ENCODE measurements at places on chromosomes 1 and 21.

GRCh38 chr1:59043796-59044195 lies 253.1 kb upstream of the FGGY start:
- DNase-seq, result no peak

DNA sequence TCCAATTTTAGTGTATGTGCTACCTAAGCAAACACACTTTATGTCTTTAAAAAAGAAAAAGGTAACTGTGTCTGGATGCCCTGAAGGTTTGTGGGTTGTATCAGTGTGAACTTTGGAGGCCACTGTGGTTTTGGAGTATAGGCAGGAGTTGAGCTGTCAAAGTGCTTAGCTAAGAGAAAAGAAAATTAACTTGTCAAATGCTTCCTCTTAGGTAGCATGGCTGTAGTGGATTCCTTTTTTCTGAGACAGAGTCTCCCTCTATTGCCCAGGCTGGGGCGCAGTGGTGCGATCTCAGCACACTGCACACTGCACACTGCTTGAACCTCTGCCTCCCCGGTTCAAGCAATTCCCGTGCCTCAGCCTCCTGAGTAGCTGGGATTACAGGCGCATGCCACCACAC lies 11.2 kb upstream of the SLC41A1 start:
- DNase-seq, result no peak

DNA sequence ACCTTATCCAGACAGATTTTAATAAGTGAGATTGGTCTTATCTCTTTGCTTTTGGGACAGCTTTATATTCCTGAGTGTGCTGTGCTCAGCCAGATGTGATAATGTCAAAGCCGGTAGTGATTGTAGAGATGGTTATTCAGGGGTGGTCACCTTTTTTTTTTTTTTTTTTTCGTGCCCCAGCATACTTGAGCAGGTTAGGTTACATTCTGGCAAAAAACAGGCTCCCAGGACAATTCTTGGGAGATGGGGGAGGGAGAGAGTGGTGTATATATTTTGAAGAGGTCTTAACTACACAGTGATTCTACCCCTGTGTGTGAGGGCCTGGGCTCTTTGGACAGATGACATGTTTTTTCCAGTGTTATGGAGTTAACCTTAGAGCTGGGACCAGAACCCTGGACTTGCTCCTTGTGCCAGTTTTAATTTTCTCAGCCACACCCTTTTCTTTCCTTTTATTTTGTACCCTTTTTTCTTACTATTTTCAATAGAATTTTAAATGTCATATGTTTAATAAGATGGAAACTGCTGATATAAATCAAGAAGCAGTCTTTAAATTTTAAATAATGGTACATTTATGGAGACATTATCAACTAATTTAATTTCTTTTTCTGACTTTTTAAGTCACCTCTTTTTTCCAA lies 88.4 kb downstream of the DYRK1A start:
- DNase-seq, result no peak

GRCh38 chr1:95041491-95042165 lies 31.1 kb downstream of the ALG14 start:
- peak; percentile 55 for DNase-seq

GRCh38 chr1:211531194-211532087 lies 39.5 kb upstream of the RD3 start:
- no peak for DNase-seq

GRCh38 chr1:110309767-110310166 lies 29.4 kb upstream of the RBM15 start:
- DNase-seq, result no peak
